Activated CD4-positive, alpha-beta T cell treated with anti-CD3 and anti-CD28 coated beads, Interleukin-2, Interleukin-4, amounts not matched to agents 100 ng/mL and 50 ng/mL, durations not matched to agents 16 hours and 8 hours (primary cell): ENCODE measurements at places on chromosomes 3 and 15.

- no peak for DNase-seq
Observed at GRCh38 chr3:18279226-18279737, 145.9 kb downstream of the SATB1 start.

DNA sequence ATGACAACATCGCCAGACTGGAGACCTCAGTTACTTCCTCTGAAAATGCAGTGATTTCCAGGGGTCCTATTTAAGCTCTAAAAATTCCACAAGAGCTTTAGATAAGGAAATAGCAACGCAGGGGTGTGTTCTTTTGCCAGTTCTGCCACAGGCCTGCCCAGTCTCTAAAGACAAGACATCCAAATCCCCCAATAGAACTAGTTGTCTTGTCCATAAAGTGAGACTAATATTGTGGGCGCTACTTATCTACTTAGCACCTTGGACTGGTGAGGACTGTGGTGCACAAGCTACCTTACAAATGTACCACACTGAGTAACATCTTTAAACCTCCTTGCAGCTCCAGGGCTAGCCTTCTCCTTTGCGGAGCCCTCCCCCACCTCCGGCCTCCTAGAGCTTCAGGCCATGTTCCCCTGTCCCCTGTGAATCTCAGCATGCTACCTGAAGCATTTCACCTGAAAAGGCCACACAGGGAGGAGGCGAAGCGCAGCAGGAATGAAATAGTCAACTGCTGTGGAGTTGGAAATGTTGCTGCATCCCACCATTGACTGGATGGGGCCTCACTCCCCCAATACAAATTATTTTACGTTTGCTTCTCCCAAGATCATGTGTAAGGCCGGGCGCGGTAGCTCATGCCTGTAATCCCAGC lies 9.6 kb upstream of the LRRC2 start:
- no peak for DNase-seq

DNA sequence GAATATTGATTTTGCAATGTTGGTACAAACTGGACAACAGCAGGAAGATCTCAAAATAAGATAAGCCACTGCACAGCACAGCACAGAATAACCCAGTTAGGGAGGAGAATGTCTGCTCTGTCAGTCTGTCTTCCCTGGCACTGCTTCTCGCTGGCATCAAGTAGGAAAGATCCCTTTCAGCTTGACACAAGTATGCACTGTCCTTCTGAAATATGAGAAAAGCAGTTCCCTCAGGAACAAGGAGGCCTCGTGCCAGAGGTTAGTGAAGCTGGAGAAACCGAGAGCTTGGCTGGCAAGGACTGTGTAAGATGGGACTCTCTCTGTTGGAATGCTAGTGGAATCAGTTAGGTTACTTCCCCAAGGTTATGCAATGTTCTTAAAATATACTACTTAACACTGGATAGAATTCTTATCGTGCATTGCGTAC lies 59.1 kb downstream of the FMN1 start:
- DNase-seq, result no peak

DNA sequence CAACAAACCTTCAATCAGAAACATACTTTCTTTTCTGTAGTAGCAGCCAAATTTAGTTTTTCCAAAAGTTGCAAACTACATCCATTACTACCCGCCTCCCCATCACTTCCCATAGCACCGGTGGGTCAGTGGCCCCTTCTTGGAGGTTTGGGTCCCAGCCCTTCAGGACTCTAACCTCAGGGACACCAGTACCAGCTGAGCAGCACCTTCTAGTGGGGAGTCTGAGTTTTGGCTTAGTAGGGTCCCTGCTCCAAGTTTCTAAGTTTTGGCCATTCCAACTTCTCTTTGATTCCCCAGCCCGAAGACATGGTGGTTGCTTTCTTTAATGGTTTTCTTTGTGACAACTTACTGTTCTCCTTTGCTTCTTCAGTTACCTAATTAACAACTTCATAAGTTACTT lies 160.6 kb downstream of the ECT2 start:
- DNase-seq, result no peak

DNA sequence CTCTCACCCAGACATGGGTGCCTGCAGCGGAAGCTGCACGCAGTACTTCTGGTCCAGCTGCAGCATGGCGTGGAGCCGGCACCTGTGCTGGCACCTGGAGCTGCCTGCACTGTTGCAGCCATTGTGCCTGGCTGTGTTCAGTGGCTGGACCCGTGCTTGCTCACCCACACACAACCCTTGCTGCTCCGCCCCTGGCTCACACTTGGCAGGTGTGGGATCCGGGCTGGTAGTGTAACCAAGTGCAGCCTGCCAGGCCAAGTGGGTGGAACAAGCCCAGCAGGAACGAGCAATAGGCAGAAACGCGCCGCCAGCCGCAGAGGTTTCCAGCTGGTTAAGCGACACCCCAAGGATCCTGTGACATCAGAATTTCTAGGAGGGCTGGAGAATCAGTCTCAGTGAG lies 11.2 kb upstream of the SCAPER start:
- no peak for DNase-seq

DNA sequence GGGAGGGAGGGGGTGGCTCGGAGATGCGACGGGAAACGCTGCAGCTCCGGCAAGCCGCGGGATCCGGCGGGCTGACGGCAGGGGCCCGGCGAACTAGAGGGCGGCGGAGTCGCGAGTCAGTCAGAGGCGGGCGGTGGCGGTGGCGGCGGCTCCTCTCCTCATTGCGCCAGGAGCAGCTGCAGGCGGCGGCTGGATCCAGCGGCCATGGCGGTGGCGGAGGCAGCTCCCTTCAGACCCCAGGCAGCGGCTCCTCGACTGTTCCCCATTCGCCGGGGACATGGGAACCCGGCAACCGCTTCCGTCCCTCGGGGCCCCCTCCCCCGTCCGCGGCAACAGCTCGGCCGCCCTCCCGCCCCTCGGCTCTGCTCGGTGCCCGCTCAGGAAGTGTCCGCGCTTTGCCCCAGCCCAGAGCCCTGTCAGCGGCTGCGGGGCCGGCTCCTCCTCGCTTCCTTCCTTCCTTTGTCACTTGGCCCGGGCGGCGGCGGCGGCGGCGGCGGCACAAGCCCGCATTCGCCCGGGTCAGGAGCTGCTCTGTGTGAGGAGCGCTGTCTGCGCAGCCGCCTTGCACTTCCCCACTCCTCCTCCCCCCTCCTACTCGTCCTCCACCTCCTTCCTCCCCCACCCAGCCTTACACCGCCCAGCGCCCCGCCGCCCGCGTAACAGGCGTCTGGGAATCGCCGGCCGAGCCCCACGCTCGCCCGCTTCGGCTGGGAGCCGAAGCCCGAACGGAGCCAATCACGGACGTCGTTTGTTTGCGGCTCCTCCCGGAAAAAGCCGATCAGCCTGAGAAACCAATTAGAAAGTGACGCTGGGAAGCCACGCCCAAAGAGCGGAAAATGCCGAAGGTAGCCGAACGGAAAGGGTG lies at the start of gene GSK3B:
Gene GSK3B, minus strand, starts transcription at position 537 of the 865 bp plus-strand sequence. CDS start 1,013 bp downstream, outside the sequence.
- peak; percentile 73 for DNase-seq

GRCh38 chr15:58430224-58430787 lies 1.5 kb upstream of the LIPC start:
- DNase-seq, result no peak

DNA sequence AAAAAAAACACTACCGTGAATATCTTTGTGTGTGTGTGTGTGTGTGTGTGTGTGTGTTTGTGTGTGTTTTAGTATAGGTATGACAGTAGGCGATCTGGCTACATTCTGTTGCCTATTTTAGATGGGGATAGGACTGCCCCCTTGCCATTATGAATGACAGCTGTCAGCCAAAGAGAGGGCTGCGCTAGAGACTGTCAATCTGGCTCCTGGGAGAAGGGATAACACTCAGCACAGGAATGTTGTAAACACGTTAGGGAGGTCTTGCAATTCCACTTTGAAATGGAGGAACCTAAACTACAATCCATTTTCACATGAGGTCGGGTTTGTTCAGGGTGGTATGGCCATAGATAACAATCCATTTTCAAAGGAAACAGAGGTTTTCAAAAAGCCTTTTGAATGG lies 14.1 kb upstream of the ETV5 start:
- no peak for DNase-seq

- no peak for DNase-seq
Observed at GRCh38 chr3:99850608-99851007, 32.9 kb downstream of the CMSS1 start.

- no peak for DNase-seq
Observed at GRCh38 chr3:65701516-65701915, 337.2 kb downstream of the MAGI1 start.

GRCh38 chr3:59308001-59308400 lies 258.2 kb upstream of the CFAP20DC start:
- no peak for DNase-seq

- DNase-seq, result no peak
Observed at GRCh38 chr15:88814393-88814792, 11.2 kb downstream of the ACAN start.

GRCh38 chr3:8872261-8872660 lies 91.0 kb downstream of the RAD18 start:
- no peak for DNase-seq

GRCh38 chr3:50194128-50194902 lies 2.9 kb downstream of the GNAT1 start:
- peak; percentile 68 for DNase-seq

- DNase-seq, result no peak
Observed at GRCh38 chr3:8420612-8421011, 81.0 kb upstream of the LMCD1 start.

DNA sequence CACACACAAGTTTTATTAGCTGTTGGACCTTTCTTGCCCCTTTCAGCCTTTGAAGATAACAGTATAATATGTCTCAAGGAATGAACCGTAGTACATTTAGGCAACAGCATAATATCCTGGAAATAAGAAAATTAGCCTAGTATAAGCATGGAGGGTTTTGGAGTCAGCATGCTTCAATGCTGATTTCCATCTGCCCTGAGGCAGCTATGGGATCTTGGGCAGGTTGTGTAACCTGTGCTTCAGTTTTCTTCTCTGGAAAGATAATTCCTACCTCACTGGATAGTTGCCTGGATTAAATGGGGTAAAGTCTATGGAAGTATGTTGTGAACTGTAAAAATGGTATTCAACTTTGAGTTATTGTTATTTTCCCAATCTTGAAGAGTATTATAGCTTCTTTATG lies 1.6 kb downstream of the DHX30 start:
- DNase-seq, result no peak

GRCh38 chr3:197082871-197083270 lies 53.3 kb upstream of the MELTF start:
- no peak for DNase-seq

- no peak for DNase-seq
Observed at GRCh38 chr3:169509780-169510692, 153.5 kb downstream of the MECOM start.

GRCh38 chr3:62815981-62816380 lies 59.2 kb downstream of the CADPS start:
- DNase-seq, result no peak

DNA sequence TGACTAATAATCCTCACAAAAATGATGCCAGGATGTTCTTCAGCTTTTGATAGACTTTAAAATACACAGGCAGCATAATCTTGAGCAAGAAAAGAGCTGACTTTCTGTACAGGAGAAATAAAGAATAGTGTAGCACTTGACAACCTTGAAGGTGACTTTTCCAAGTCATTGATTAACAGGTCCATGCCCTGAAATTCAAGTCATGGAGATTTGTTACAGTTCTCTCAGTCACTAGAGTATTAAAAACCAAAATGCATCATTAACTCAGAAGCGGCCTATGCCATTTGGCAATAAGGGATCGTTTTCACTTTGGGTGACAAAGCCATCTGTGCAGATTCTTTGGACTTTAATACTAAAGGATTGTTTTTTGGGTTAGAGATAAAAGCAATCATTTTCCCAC lies 692.7 kb upstream of the SGO1 start:
- DNase-seq, result no peak

- no peak for DNase-seq
Observed at GRCh38 chr3:45802146-45802545, 5.8 kb upstream of the SLC6A20 start.

DNA sequence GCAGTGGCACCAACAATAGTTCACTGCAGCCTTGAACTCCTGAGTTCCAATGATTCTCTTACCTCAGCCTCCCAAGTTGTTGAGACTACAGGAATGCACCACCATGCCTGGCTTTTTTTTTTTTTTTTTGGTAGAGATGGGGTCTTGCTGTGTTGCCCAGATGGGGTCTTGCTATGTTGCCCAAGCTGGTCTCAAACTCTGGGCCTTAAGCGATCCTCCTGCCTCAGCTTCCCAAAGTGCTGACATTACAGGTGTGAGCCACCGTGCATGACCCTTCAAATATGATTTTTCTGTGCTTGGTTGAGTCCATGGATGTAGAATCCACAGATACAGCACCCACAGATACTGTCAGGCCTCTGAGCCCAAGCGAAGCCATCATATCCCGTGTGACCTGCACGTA lies 30.2 kb upstream of the IDH2 start:
- DNase-seq, result no peak

DNA sequence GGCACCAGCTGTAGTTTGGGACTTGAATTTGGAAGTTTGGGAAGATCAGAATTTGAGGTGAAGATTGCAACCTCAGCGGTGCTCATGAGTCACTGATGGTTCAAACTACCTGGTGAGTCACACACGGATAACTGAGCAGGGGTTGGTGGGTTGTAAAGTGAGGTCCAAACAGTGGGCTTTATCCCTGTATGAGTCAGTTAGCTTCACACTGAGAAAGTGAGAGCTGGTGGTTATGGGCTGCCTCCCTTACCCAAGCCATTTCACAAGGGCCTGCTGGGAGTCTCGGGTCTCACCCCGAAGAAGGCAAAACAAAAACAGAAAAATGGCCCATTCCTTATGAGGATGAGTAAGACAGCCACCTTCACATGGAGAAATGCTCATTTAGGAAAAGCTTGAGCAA lies 77.0 kb downstream of the ITGA11 start:
- peak; percentile 17 for DNase-seq

- no peak for DNase-seq
Observed at GRCh38 chr3:188527389-188527788, 373.4 kb downstream of the LPP start.

GRCh38 chr3:57555306-57555705 lies 768 bp upstream of the PDE12 start:
- DNase-seq, result no peak

GRCh38 chr15:91465086-91465485 lies 365.0 kb downstream of the SV2B start:
- no peak for DNase-seq

DNA sequence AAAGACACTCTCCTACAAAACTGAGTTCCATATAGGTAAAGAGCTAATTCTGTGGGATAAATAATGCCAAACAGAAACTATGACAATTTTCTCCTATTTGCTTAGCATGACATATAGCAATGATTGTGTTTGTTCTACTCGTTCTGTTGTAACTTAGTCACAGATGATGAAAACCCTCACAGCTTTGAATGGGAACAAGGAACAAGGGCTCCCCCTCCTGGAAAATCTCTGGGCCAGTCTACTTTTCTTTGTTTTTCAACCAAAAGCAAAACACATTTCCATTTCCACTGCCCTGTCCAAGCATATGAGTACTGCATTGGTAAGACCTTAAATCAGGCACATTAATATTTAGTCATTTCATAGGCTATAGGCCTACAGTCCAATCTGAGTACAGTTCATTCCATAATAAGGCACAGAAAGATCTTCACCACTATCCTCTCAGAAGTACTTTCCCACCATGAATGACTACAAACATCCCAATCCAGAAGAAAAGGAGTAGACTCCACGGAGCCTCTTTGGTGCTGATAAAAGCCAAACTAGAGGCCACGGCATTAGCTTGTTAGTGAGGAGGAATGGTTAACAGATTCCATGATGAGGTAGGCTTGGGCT lies 67.1 kb downstream of the ATP8B4 start:
- DNase-seq, result peak; percentile 41

GRCh38 chr3:194682694-194683310 lies 2.9 kb upstream of the FAM43A start:
- DNase-seq, result peak; percentile 84

- no peak for DNase-seq
Observed at GRCh38 chr3:188390775-188391443, 237.0 kb downstream of the LPP start.
